ENCODE measurements at places on chromosomes 1 and 21. TPM values are rescaled to one million over a fixed set of nuclear protein-coding genes. Genes with fewer than 3 reads are reported as not detected.

RGS13 gene
- not detected for total RNA-seq

WNT3A gene
- not detected for total RNA-seq

SPATA17 gene
- not detected for total RNA-seq

CA6 gene
- 0.26 TPM for total RNA-seq

All from activated CD4-positive, alpha-beta memory T cell treated with anti-CD3 and anti-CD28 coated beads for 36 hours (primary cell).